Mesenteric fat pad (tissue), 1 donor: ENCODE measurements at places on chromosomes 5 and 9. TPM values are rescaled to one million over a fixed set of nuclear protein-coding genes. Genes with fewer than 3 reads are reported as not detected.

LEAP2 gene
- 1.2 TPM for total RNA-seq

LCN15 gene
- 0.32 TPM for total RNA-seq

RASEF gene
- total RNA-seq = 0.06 TPM

GDA gene
- total RNA-seq = 0.32 TPM

PKD2L2 gene
- not detected for total RNA-seq

SPINK13 gene
- total RNA-seq = not detected

DIMT1 gene
- total RNA-seq = 30.7 TPM

B4GALT7 gene
- total RNA-seq = 28.8 TPM

URM1 gene
- total RNA-seq = 55.7 TPM
